LoVo (cell line): ENCODE measurements at places on chromosomes 13 and 19.

GRCh38 chr13:25910991-25911419, 140.8 kb downstream of the SHISA2 start:
- no peak for DNase-seq

GRCh38 chr19:54449701-54450069, 686 bp downstream of the LENG8 start:
- DNase-seq, result no peak

GRCh38 chr19:5661483-5661882, 18.8 kb downstream of the MICOS13 start:
- no peak for DNase-seq

GRCh38 chr13:99774644-99775043, 196.9 kb downstream of the ZIC5 start:
- no peak for DNase-seq

DNA sequence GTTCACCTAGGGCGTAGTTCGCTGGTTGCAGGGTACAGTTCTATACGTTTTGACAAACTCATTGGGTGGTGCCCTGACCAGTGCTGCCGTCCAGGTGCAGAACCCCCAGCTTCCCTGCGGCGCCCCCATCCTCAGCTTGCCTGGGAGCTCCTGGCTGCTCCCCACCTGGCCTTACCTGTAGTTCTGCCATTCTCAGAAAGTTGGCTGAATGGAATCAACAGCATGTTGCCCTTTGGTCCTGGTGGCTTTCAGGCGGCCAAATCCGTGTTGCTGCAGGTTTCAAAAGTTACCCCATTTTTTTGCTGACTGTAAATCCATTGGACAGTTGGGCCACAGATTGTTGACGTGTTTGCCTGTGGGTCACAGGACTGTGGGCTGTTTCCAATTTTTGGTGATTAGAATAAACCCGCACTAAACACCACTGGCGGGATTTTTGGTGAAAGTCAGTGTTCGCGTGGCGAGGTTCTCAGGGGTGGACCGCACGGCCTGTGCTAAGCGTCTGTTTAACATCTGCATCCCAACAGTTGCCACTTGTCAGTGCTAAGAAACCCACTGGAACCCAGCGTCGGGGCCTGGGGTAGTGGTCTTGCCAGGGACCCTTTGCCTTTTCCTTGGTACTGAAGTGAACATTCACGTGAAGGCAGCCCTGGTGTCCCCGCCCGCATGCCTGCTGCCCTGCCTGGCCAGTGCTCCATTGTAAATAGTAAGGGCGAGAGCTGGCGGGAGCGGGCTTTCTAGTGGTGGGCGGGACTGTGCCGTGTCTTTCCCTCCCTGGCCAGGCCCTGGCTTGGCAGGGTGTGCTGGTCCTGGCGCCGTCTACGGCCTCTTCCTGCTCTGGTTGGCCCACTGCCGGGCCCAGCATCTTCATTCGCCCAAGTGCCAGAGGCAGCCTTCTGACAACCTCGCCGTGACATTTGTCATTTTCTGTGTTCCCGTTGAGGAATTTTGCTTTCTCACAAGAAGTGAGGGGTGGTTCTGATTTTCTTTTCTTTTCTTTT, 3.3 kb downstream of the DOT1L start:
- DNase-seq, result peak; percentile 43
